ENCODE measurements at places on chromosomes 3 and 15. TPM values are rescaled to one million over a fixed set of nuclear protein-coding genes. Genes with fewer than 3 reads are reported as not detected.

Gene GUCA1C
- total RNA-seq, result not detected

Gene PDCD10
- 72.2 TPM for total RNA-seq

Gene SLC27A2
- total RNA-seq, result 12.5 TPM

Gene TGM5
- 0.37 TPM for total RNA-seq

Gene TMC3
- total RNA-seq, result not detected

Gene DNASE1L3
- not detected for total RNA-seq

Gene GPR62
- total RNA-seq, result not detected

Gene PAK6
- 1.2 TPM for total RNA-seq

Gene ERICH6
- total RNA-seq, result 0.60 TPM

Gene LIPC
- total RNA-seq, result 4.4 TPM

Gene ICE2
- total RNA-seq, result 76.3 TPM

Gene ZNF620
- 4.6 TPM for total RNA-seq

Gene CCDC39
- not detected for total RNA-seq

Gene TNFSF10
- total RNA-seq, result 108 TPM

Gene ARIH2
- total RNA-seq, result 112 TPM
